ENCODE measurements at places on chromosomes 5 and 9.

DNA sequence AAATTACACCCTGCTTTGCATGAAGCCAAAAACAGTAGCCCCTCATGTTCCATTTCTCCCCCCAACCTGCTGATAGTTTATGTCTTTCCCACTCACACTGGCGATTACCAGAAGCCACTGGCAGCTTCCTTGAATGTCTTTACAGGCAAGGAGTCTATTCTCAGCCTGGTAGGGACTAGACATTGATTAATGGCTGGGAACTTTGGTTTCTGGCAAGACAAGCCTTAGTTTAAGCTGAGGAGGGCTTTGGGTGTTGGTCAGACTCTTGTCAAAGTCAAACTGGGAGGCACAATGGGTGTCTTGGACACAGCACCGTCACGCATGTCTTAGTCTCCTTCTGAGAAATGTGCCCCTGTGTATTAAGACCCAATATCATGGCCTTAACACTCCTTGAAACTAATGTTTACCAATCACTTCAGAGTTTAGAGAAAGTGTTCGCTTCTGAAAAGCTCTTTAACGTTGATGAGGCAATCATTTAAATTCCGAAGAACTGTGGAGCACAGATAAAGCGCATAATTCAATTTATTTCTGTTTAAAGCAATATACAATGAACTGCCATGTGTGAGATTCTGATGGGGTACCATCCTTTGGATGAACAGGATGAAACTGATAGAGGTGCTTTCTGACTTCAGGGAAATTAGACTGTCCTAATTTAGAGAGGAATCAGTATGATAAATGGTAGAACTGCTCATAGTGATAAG, 53.9 kb upstream of the CPEB4 start:
- no peak for DNase-seq

GRCh38 chr5:83084336-83084735, 7.0 kb downstream of the XRCC4 start:
- no peak for DNase-seq

DNA sequence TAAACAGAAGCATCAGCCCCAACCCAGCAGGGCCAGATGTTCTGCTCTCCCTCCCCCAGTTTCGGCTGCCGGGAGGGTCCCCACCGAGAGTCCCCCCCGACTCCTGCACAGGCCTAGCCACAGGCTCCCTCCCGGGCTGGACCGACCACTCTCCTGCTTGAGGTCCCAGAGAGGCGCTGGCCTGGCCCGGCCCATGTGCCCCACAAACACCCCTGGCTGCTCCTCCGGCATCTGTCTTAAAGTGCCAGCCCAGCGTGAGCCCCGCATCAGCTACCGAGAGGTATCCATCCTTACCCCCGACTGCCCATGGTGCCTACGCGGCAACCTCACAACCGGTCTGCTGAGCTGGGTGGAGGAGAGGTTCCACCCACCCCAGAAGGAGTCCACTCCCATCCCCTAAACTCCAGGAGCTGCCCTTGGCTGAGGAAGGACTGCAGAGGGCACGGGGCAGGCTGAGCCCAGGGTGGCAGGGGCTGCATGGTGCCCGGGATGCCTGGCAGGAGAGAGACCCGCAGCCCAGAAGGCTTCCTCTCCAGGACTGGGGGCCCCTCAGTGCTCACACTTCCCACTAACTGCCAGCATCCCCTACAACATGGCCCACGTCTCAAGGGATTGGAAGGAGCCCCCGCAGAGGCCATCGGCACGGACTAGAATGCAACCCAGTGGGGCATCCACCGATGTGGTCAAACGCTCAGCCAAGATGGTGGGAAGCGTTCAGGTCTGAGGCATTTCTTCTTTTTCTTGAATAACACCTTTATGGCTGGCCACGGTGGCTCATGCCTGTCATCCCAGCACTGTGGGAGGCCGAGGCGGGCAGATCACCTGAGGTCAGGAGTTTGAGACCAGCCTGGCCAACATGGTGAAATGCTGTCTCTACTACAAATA, 15.6 kb upstream of the EGFL7 start:
- DNase-seq, result no peak

GRCh38 chr5:141490271-141490670, 1.4 kb downstream of the PCDHGC5 start:
- DNase-seq, result no peak

DNA sequence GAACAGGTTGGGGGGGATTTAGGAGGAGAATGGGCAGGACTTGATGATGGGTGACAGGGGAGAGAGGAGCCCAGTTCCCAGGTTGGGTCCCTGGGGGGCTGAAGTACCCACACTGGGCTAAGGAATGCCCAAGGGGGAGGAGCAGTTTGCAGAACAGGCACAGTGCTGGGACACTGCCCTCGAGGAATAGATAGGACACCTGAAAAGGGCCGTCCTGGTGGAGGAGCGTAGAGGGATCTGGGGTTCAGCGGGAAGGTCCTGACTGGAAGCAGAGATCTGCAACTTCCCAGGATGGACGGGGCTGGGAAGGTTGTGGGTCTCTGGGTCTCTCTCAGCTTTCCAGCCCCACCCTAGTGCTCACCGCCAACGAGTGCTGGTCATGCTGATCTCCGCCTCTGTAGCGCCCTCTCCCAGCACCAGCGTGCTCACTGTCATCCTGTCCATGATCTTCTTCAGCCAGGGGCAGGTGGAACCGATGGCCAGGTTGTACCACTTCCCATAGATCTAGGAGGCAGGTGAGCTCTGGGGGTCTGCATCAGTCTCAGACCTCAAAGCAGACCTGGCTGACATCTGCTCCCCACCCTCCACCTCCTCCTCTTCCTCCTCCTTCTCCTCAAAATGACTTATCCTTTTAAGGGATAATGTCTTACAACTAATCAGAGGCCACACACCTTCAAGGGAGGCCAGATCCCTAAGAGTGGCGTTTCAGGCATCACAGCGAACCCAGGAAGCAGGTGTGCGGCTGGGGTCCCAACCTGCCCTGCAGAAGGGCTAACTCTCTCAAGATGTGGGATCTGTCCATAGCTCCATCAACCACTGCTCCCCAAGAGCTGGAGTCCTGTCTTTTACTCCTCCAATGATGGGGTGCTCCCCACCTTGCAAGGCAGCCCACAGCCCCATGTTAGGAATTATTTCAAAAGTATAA, 1.6 kb downstream of the AMBP start:
- DNase-seq, result no peak

DNA sequence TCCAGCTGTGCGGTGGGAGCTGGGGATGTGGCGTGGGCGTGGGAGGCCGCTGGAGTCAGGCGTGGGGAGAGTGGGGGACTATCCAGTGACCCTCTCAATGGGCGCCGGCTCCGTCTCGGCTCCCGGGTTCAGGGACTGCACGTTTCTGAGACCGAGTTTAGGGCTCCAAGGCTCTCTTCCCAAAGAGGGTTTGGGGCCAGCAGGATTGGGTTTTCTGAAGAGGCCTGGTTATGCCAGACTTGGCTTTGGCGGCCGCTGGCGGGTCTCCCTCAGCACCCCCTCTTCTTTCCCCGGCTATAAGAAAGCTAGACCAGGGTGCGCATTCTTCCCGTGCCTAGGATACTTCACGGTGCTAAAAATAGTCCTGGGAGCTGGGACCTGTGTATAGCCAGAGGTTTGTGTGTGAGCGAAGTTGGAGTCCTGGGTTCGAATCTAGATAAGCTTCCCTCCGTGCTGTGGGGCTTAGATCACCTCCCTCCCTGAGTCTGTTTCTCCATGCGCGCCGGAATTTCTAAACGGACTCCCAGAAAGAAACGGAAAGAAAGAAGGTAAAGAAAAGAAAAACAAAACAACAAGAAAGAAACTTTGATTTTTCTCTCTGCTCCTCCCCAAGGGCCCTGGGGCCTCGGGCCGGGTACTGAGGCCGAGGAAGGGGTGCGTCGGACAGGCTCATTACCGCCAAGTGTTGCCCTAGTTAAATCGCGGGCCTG, 5.0 kb downstream of the HAND1 start:
- DNase-seq, result no peak

DNA sequence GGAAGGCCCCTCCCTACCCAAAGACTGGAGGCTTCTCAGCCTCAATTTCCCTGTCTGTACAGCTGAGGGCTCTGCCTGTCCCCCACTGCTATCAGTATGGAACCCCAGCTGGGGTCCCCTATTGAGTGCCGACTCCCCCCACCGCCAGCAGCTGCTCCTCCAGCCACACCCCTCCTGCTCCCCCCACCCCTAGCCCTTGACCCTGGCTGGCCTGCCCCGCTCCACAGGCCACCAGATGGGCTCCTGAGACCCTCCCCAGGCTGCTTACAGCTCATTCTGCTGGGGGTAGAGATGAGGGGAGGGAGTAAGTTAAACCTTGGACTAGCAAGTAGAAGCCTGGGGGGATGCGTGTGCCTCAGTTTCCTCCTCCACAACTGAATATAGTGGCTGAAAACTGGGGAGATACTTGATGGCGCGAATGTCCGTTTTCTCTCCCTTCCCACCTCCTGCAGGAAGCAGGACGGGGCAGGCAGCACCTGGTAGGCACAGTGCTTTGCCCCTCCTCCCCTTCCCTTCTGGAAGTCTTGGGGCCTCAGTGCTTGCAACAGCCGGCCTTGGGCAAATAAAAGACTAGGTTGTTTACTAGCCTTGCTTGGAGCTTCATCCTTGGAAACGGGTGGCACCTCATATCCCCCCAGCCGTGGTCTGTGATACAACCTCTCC, 19.1 kb downstream of the URM1 start:
- no peak for DNase-seq

DNA sequence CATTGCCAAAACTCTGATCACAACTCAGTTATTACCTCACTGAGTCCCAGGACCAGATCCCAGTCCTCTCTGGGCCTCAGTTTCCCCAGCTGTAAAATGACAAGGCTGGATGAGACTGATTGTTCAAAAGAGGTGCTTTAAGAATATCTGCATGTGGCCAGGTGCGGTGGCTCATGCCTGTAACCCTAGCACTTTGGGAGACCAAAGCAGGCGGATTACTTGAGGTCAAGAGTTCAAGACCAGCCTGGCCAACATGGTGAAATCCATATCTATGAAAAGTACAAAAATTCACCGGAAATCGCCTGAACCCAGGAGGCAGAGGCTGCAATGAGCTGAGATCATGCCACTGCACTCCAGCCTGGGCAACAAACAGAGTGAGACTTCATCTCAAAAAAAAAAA, 8.3 kb downstream of the ATOX1 start:
- DNase-seq, result no peak

- peak; percentile 38 for DNase-seq
Observed at GRCh38 chr5:1792842-1793266, 6.8 kb downstream of the MRPL36 start.

- DNase-seq, result no peak
Observed at GRCh38 chr5:123398058-123398733, 25.0 kb downstream of the CEP120 start.

GRCh38 chr5:120479066-120479465, 15.0 kb downstream of the PRR16 start:
- no peak for DNase-seq

- no peak for DNase-seq
Observed at GRCh38 chr5:142512043-142513042, 173.5 kb downstream of the FGF1 start.

DNA sequence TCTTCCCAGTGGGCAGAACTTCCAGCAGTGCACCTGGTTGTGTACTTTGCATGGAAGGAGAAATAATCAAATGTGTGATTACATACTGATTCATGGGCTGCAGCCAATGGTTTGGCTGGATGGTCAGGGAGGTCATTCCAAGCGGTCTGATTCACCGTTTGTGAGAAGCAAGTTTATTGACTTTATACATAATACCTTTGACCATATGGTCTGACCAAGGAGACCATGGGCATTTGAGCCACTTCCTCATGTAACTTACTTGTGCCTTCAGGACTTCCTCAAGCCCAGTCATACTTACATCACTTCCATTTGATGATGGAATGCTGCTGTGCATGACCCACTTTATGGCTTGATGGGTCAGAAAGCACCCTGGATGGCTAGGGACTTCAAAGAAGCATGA, 41.1 kb downstream of the DAP start:
- DNase-seq, result no peak

DNA sequence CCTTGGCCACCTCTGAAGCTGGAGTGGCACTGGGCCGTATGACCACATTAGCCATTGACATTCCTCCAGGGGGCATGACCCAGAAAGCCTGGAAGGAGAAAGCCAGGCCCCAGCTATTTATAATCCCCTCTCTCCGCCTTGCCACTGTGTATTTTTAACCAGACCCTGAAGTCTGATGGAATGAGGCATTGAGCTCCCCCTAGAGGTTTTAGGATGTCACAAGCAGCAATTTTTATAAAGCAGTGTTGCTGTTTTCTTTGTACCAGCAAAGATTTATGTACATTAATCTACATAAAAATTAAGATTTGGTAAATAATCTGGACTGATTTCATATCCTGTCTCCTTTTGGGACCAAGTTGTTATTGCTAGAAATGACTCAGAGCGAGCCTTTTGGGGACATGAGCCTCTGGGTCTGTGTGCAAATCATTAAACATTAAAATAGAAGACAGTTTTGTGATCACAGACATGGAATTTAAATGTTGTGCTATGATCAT, 127.1 kb downstream of the TRIO start:
- DNase-seq, result no peak

DNA sequence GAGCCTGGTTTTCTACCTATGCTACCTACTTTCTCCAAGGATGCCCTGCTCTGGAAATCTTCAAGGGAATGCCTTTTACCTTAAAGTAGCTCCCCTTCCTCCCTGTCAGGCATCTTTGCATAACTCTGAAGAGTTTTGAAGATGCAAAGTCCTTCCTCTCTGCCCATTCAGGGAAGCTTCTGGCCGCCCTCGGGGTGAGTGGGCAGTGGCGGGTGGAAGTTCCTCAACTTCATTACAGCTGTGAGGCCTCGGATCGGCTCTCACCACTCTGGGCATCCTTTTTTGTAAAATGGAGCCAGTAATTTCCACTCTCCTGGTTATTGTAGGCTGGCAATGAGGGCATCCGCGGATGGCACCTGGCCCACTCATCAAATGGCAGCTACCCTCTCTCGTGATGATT, 31.7 kb upstream of the STXBP1 start:
- DNase-seq, result no peak
